ENCODE measurements at places on chromosomes 13 and 19.

- H3K36me3 ChIP-seq = no peaks in the 10 kb centered on the region
- DNase-seq = no peak
- no peaks in the 10 kb centered on the region for H3K27me3 ChIP-seq
- no peak overlapping the region for H3K4me3 ChIP-seq
Measured at GRCh38 chr19:53047379-53047778, 2.8 kb downstream of the ERVV-2 start.

- no peaks in the 10 kb centered on the region for H3K36me3 ChIP-seq
- no peak overlapping the region for H3K27ac ChIP-seq
- no peaks in the 10 kb centered on the region for H3K27me3 ChIP-seq
- H3K4me3 ChIP-seq = no peak overlapping the region
- no peak for DNase-seq
Measured at GRCh38 chr13:68063181-68063580, 833.0 kb upstream of the PCDH9 start.

DNA sequence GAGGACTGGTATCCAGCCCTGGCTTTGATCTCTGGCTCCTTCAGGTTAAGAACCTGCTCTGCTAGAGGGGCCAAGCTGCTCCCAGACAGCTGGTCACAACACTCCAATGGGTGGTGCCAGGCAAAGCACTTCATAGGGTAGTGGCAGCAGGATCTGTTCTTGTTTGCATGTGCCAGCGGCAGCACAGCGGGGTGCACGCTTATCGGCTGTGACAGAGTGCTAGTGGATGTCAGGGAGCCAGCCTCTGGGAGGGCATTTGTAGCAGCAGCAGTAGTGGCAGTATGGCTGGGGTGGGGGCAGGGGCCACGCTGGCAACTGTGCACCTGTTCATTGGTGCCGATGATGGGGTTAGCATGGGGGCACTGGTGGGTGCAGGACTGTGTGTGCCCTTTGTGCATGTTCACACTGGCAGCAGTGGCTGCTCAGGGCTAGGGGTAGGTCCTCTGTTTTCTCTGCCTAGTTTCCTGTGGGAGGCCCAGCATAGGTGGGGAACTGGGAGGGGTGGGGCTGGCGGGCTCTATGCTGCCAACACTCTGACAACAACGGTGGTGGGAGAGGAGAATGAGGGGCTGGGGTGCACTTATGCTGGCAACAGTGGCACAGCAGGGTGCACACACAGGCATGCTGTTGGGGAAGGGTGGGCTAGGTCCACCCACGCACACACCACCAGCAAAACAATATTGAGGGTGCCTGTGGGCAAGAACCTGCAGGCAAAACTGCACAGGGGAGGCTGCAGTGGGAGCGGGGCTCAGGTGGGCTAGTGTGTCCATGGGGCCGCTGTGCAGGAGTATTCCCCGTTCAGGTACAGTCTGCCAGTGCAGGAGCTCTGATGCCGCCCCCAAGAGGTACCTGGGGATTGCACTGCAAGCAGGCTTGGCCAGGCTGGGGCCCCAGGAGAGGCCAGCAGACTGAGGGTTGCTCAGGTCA lies 19.3 kb downstream of the AP1M1 start:
- no peak overlapping the region for H3K27ac ChIP-seq
- no peaks in the 10 kb centered on the region for H3K27me3 ChIP-seq
- no peaks in the 10 kb centered on the region for H3K36me3 ChIP-seq

DNA sequence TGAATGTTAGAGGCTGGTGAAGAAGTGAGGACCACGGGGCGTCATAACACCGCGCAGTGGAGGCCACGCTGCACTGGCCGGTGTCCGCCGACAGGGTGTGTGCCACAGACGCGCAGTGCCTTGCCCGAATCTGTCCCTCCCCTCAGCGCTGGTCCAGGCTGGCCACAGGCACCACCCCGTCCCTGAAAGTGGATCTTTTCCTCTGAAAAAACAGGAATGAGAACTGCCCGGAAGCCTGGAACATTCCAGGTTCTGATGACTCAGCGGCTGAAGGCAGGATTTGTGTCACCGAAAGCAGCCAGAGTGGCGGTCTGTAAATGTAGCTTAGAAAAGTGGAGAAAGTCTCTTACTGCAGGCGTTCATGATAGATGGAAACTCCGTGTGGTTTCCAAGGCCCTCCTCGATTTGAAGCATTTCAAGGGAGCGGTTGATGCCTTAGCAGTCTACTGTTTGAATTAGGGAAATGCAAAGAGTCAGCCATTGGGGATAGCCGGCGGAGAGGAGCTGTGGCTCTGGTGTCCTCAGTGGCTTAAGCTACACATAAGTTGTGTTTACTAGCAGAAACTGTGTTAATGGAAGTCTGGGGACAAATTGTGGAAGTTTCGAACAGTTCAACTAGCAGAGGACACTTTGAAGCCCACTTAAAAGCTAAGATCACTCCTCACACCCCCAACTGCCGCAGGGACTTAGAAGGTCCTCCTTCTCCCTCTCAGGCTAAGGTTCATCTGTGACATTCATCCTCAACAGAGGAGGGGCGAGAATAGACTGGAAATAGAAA lies 70.8 kb downstream of the NUFIP1 start:
- peak overlapping the region; percentile 85 for H3K27ac ChIP-seq
- peak; percentile 98 for DNase-seq
- H3K4me3 ChIP-seq = peak overlapping the region; percentile 67
- H3K4me1 ChIP-seq = peaks cover 4% of the 10 kb centered on the region
- no peaks in the 10 kb centered on the region for H3K36me3 ChIP-seq

DNA sequence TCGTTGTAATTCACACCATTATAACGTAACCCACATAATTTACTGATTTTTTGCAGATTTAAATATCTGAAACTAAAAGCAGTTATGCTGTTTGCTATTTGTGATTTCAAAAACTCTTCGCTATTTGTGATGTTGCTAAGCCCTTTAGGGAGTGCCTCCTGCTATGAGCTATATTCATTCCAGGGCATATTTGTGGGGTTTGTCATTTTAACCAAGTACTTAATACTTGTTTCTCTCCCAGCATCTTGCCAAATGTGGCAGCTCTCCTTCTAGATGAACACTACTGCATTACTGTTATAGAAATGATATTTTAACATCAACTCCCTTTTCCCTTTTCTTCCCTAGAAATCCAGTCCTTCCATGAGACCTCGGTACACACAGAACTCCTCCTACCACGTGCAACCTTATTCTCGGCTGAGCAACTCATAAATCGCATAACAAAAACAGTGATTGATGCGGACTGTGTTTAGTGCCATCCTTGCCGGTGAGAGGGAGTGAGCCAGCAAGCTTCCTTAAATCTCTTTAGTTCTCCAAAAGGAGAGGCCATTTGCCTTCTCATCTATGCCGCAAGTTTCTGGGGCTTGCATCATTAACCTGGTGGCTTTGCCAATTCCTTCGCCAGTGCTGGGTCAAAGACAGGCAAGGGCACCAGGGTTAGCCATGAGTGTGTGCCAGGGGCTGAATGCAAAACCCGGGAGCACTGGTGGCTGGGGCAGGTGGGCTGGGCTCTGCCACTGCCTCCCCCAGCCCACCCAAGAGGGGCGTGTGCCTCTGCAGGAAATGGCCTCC lies 33.4 kb downstream of the RFX2 start:
- H3K4me3 ChIP-seq = no peak overlapping the region
- DNase-seq = no peak
- H3K27me3 ChIP-seq = no peaks in the 10 kb centered on the region
- no peak overlapping the region for H3K27ac ChIP-seq

GRCh38 chr13:92097337-92097903 lies 699.0 kb downstream of the GPC5 start:
- H3K27ac ChIP-seq = no peak overlapping the region
- no peaks in the 10 kb centered on the region for H3K27me3 ChIP-seq
- H3K4me1 ChIP-seq = no peaks in the 10 kb centered on the region
- no peak for DNase-seq
- H3K4me3 ChIP-seq = no peak overlapping the region

GRCh38 chr13:35208587-35208986 lies 266.5 kb downstream of the NBEA start:
- H3K27ac ChIP-seq = no peak overlapping the region
- no peaks in the 10 kb centered on the region for H3K4me1 ChIP-seq
- H3K36me3 ChIP-seq = no peaks in the 10 kb centered on the region
- no peak for DNase-seq
- H3K4me3 ChIP-seq = no peak overlapping the region
- no peaks in the 10 kb centered on the region for H3K27me3 ChIP-seq

DNA sequence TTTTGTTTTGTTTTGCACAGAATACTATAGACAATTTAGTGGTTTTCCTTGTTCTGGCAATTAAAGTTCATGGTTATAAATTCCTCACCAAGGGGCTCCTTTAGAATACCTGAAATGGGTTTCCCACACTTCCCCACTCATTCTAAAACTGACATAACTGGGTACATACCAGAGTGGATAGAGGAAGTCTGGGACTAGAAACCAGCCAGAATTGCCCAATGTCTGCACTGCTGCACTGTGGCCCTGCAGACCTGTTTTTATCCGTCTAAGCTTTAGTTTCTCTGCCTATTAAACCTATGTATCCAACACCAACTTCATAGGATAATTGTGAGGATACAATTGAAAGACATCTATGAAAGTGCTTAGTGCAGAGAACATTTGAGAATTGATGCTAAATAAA lies 498.6 kb downstream of the KCTD12 start:
- H3K27me3 ChIP-seq = no peaks in the 10 kb centered on the region
- no peaks in the 10 kb centered on the region for H3K4me1 ChIP-seq
- H3K27ac ChIP-seq = no peak overlapping the region
- no peak overlapping the region for H3K4me3 ChIP-seq

DNA sequence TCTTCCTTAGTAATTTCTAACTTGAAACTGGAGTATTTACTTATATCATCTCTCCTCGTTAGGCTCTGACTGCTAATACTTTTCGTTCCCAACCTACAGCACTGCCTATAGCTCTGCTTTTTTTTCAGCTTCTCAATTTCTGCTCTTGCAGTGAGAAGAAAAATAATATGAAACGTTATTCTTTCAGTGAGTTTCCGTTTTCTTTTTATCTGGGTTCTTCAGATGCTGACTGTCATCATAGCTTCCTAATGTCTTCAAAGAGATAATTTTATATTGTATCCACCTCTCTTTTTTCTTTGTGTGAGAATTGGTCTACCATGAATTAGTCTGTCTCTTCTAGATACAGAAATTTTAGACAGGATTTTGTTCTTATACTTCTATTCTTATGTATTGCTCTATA lies 454.9 kb downstream of the LMO7 start:
- no peaks in the 10 kb centered on the region for H3K36me3 ChIP-seq
- H3K4me1 ChIP-seq = no peaks in the 10 kb centered on the region
- no peak overlapping the region for H3K27ac ChIP-seq
- no peak for DNase-seq
- H3K27me3 ChIP-seq = no peaks in the 10 kb centered on the region

DNA sequence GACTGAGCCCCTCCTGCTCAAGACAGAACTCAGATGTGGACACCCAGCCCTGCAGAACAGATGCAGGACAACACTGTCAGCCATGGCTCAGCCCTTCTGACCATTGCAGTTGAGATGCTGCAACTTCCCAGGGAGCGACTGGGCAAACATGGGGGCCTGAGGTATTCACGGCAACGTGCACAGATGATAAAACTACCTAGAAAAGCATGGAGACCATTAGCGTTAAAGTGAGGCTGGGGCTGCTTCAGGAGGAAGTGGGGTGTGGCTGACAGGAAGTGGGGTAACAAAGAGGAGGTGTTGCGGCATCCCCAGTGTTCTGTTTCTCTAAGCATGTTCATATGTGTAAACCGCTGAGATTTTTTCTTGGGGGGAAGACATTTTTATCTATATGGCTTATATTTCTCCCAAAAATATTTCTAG lies 1.3 kb upstream of the SIGLEC9 start:
- H3K27me3 ChIP-seq = no peaks in the 10 kb centered on the region
- no peak for DNase-seq
- no peak overlapping the region for H3K27ac ChIP-seq
- no peaks in the 10 kb centered on the region for H3K36me3 ChIP-seq

DNA sequence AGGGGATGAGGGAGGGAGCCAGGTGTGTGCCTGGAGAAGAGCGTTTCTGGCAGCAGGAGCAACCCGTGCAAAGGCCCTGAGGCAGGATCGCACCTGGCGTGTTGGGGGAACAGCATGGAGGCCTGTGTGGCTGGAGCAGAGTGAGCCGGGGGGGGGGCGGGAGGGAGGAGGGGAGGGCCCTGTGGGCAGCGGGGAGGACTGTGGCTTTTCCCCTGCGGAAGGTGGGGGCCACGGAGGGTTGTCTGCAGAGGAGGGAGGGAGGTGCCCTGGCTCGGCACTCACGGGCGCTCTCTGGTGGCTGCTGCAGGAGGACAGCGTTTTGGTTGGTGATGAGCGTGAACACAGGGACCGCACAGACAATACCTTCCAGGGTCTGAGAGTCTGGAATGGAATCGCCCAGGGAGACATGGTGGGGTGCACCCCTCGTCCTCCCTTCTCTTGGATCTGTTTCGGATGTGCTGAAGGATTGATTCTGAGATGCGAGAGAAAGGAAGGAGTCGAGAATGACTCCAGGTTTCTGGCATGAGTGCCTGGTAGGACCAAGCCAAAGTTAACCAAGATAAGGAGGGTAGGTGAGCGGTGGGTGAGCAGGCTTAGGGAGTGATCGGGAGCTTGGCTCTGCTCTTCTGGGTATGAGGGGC lies 6.5 kb downstream of the RAB11B start:
- H3K4me1 ChIP-seq = no peaks in the 10 kb centered on the region
- no peak overlapping the region for H3K4me3 ChIP-seq
- peak; percentile 77 for DNase-seq
- no peak overlapping the region for H3K27ac ChIP-seq

- H3K27ac ChIP-seq = no peak overlapping the region
- no peaks in the 10 kb centered on the region for H3K36me3 ChIP-seq
- DNase-seq = no peak
- H3K4me1 ChIP-seq = no peaks in the 10 kb centered on the region
Measured at GRCh38 chr13:71089056-71089455, 777.9 kb downstream of the DACH1 start.

Measured in mesendoderm (in vitro differentiated cells).